ENCODE measurements at places on chromosomes 13 and 19.

- no peak for DNase-seq
These were observed 8.2 kb downstream of the ZNF383 start for GRCh38 chr19:37226248-37226647.

DNA sequence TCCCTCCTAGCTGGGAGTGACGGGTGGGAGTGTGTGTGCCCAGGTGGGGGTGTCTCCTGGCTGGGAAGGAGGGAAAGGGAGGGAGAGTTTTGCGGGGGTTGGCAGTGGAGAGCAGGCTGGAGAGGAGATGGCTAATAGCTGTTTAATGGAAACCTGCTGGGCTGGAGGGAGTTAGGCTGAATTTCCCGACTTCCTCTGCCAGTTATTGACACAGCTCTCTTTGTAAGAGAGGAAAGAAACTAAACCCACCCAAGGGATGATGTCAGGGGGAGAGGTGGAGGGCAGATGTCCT, 10.2 kb upstream of the ILF3 start:
- no peak for DNase-seq

GRCh38 chr13:36158611-36159010, 27.4 kb upstream of the DCLK1 start:
- DNase-seq, result no peak

DNA sequence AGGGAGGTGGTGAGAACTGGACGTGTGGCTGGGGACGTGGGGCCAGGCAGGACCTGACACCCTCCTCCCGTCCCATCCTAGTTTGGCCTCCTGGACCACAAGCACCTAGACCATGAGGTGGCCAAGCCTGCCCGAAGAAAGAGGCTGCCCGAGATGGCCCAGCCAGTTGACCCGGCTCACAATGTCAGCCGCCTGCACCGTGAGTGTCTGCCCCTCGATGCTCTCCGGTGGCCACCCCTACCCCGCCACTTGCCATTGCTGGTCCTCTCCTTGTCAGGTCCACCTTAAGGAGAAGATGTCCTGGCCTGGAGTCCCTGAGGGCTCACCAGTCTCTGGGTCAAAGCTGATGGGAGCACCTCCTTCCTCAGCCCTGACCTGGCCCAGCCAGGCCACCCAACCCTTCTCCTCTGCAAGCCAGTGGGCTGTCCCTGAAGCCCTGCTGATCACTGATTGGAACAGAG, 2.2 kb downstream of the ANGPTL4 start:
- DNase-seq, result no peak

DNA sequence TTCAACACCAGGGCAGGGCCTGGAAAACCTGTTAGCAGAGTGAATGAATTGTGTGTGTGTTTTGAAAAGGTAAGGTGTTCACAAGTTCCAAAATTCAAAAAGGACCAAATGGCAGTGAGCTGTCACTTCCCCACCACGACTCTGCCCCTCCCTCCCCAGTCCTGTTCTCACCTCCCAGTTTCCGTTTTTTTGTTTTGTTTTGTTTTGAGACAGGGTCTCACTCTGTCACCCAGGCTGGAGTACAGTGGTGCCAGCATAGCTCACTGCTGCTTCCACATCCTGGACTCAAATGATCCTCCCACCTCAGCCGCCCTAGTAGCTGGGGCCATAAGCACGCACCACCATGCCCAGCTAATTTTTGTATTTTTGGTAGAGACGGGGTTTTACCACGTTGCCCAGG, 20.3 kb upstream of the BCL3 start:
- no peak for DNase-seq

GRCh38 chr13:107563099-107563925, 652.0 kb downstream of the LIG4 start:
- no peak for DNase-seq

GRCh38 chr13:98503175-98504028, 73.5 kb downstream of the STK24 start:
- no peak for DNase-seq

DNA sequence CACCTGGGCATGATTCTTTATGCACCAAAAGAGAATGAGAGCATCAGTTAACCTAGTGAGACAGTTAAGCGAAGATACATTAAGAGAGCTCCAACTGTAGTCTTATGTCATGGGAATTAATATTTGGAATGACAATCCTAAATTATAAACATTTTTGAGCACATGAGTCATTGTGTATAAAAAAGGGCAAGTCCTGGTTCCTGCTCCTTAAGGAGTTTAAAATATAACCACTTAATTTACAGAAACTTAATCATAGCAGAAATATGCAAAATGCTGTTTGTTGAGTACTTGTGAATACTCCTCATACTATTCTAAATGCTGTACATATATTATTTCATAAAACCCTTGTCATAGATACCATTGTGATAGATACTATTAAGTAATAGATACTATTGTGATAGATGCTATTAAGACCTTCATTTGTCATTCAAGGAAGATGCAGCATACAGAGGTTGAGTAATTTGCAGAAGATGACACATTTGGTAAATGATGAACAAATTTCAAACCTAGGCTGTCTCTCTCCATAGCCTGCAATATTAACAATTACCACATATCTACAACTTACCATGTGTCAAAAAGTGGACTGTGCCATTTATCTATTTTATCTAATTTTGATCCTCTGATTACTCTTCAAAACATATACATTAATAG, 301.0 kb downstream of the TBC1D4 start:
- no peak for DNase-seq

DNA sequence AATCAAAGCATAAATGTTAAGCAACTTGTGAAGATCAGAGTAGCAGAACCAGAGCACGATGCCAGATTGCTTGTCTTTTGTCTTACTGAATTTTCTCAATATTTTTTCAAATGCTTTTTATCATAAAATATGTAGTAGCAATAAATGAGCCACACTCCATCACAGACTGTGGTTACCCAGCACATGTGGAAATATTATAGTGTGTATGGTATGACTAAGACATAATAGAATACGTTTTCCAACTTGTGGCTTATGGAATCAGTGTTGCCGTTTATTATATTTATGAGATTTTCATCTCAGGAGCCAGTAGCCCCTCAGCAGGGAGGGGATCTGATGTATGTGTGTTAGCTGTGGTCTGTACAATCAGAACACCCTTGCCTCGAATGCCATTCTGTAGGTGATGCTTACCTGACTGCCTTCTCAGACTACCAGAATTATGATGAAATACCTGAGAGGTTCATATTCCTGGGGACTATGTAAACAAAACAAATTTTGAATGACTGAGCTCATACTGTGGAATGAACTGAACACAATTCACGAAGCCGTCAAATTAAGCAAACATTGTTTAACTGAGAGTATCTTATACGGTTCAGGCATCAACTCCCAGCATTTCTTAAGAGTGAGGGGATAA, 1.9 kb downstream of the SCEL start:
- DNase-seq, result no peak

- no peak for DNase-seq
These were observed 13.7 kb downstream of the FXYD5 start for GRCh38 chr19:35168196-35168595.

DNA sequence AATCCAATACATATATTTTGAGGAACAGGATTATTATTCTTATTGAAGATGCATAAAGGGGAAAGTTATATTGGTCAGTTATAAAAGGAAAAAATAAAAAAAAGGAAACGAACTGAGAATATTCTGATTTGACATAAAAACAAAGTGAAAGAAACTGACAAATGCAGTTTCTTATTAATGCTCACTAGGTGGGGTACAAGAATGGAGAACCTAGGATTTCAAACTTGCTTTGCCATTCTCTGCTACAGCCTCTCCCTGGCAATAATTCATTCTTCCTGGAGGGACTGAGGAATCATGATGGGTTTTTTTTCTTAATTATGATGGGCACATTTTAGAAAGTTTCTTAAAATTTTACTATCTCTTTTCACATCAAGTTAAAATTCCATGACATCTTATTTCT, 154.9 kb downstream of the PCDH9 start:
- DNase-seq, result no peak

- DNase-seq, result peak; percentile 49
These were observed 4.1 kb downstream of the ATP11A start for GRCh38 chr13:112693831-112694497.

DNA sequence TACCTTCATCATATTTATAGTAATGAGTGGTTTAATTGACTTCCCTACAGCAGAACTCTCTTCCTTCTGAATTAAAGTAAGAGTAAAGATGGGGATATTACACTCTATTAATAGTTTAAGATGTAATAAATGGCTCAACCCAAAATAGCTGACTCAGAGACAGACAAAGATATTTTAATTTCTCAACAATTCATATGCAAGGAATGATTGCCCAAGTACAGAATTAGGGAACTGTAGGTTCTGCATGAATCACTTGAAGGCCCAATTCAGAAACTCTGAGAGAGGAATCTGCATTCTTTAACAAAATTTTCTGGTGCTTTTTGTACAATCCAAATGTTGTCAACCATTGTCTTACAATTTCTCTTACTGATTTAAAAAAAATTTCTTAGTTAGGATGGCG, 42.9 kb upstream of the PCDH9 start:
- no peak for DNase-seq

DNA sequence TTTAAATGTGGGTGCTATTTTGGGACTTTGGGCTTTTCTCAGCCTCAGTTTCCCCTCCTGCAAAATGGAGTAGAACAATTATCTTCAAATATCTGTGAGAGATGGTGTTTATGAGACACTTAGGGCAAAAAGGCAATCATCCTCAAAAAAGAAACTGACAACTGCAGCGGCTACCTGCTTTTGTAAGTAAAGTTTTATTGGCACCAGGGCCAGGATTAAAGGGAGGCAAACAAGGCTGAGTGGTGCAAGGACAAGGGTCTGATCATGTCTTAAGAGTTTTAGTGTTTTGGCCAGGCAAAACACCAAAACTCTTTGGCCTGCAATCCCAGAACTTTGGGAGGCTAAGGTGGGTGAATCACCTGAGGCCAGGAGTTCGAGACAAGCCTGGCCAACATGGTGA, 1.3 kb upstream of the MAST3 start:
- no peak for DNase-seq

- no peak for DNase-seq
These were observed 23.8 kb downstream of the PRAM1 start for GRCh38 chr19:8478598-8478997.

DNA sequence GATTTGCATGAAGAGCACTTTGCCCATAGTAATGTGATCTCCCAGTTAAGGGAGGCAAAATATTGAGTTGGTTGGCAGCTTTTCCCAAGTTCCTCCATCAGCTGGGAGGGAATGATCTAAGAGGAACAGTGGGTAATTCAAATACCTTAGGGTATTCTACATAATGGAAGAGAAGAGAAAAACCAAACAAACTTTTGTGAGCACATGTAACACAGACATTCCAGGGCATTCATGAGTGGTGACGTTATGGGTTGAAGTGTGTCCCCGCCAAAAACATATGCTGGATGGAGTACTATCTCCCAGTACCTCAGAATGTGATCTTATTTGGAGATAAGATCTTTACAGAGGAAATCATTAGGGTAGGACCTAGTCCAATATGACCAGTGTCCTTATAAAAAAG, 220.1 kb downstream of the FOXO1 start:
- no peak for DNase-seq
